Breast epithelium (tissue), 4 donors: ENCODE measurements at places on chromosomes 4 and X. TPM values are rescaled to one million over a fixed set of nuclear protein-coding genes. Genes with fewer than 3 reads are reported as not detected.

DNA sequence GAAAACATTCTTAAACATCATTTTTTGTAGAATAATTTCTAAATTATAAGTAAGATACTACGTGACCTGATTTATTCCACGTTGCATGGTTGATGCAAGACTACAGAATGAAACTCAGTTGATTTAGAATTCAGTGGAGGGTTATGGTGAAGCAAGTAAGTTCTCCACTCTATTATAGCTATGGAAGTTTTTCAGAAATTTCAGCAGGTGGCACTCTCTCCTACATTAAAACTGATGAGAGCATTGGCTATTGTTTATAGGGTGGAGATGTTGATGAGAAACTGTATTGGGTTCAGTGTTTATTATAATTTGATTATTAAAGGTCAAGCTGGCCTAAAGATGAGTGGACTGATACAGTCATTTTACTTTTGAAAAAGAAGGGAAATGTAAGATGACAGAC, 88.0 kb downstream of the FNIP2 start:
- no peaks in the 10 kb centered on the region for H3K36me3 ChIP-seq
- H3K4me1 ChIP-seq, result no peaks in the 10 kb centered on the region
- no peak for DNase-seq
- no peak overlapping the region for H3K27ac ChIP-seq
- H3K4me3 ChIP-seq, result no peak overlapping the region
- no peaks in the 10 kb centered on the region for H3K27me3 ChIP-seq

DNA sequence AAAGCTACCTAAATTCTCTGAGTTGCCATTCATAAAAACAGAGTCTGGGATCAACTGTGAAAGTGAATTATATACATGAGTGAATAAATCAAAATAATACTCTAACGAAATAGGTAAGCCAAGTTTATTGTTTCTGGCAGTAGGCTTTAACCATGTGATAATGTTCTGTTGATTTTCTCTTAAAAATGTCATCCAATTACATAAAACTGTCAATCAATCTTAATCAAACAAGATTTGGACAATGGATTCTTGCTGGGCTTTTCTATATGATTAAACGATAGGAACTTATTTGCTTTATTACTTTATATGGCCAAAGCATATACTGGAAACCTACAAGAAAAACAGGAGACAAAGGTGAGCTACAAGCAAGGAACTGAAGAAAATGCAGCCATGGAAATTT, 148.8 kb downstream of the INPP4B start:
- no peak for DNase-seq
- no peak overlapping the region for H3K27ac ChIP-seq
- H3K36me3 ChIP-seq, result no peaks in the 10 kb centered on the region
- H3K4me1 ChIP-seq, result no peaks in the 10 kb centered on the region
- H3K4me3 ChIP-seq, result no peak overlapping the region
- H3K27me3 ChIP-seq, result no peaks in the 10 kb centered on the region

GRCh38 chr4:165343353-165344191, 16.1 kb downstream of the MSMO1 start:
- no peak overlapping the region for H3K27ac ChIP-seq
- peaks cover 2% of the 10 kb centered on the region for H3K36me3 ChIP-seq
- H3K4me3 ChIP-seq, result no peak overlapping the region
- no peak for DNase-seq
- no peaks in the 10 kb centered on the region for H3K27me3 ChIP-seq

DNA sequence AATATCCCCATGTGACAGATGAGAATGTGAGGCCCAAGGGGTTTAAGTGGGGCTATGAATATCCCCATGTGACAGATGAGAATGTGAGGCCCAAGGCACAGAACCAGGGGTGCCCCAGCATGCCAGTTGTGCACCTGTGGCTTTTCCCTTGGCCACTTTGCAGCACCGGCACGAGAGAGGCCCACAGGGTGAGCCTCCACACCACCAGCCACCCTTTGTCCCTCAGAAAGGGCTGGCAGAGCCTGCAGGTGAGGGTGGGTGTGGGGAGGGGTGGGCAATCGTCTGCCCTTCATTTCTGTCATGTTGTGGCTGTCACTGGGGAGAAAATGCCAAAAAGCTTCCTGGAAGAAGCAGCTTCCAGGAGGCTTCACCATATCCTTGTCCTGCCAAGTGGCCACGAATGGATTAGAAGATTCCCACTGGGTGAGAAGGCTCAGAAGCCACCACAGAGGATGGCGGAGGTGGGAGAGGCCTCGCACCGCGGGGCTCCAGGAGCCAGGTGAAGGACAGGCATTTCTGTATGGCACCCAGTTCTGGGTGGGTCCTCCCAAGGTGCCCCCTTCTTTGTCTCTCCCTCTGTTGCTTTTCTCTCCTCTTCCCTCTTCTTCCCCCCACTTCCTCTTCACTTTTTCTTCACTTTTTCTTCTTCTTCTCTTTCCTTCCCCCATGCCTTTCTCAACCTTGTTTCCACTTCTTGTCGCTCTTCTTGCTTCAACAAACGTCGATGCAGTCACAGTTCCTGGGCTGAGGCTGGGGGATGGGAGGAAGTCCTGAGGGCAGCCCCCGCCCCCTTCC, 469 bp upstream of the GPR78 start:
- DNase-seq, result no peak
- no peak overlapping the region for H3K27ac ChIP-seq
- H3K4me3 ChIP-seq, result no peak overlapping the region
- peaks cover 44% of the 10 kb centered on the region for H3K27me3 ChIP-seq

- no peaks in the 10 kb centered on the region for H3K4me1 ChIP-seq
- H3K27me3 ChIP-seq, result no peaks in the 10 kb centered on the region
- no peak overlapping the region for H3K27ac ChIP-seq
- no peak overlapping the region for H3K4me3 ChIP-seq
- H3K36me3 ChIP-seq, result no peaks in the 10 kb centered on the region
- no peak for DNase-seq
Measured at GRCh38 chr4:134215620-134216344, 14.2 kb upstream of the PABPC4L start.

- H3K27me3 ChIP-seq, result no peaks in the 10 kb centered on the region
- H3K27ac ChIP-seq, result no peak overlapping the region
- no peak overlapping the region for H3K4me3 ChIP-seq
- no peaks in the 10 kb centered on the region for H3K4me1 ChIP-seq
Measured at GRCh38 chr4:98746530-98746929, 88.1 kb upstream of the TSPAN5 start.

DNA sequence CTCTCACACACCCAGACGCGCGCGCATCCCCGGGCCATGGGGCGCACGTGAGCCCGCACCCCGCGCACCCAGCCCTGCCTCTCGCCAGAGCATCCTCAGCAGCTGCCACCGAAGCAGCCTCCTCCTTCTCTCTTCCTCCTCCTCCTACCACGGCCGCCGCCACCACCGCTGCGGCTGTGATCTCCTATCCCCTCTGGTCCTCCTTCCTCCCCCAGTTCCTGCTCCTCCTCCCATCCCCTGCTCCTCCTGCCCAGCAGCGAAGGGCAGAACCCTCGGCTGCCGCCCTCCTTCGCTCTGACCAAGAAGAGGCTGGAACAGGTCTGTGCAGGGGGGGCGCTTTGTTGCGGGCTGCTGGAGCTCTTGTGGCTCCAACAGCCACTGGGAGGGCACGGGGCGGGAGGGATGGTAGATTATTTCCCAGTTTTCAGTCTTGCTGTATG, 148.7 kb upstream of the CHRDL1 start:
- H3K27me3 ChIP-seq, result peaks cover 48% of the 10 kb centered on the region
- H3K27ac ChIP-seq, result peak overlapping the region; percentile 76
- peak; percentile 47 for DNase-seq
- no peaks in the 10 kb centered on the region for H3K36me3 ChIP-seq

DNA sequence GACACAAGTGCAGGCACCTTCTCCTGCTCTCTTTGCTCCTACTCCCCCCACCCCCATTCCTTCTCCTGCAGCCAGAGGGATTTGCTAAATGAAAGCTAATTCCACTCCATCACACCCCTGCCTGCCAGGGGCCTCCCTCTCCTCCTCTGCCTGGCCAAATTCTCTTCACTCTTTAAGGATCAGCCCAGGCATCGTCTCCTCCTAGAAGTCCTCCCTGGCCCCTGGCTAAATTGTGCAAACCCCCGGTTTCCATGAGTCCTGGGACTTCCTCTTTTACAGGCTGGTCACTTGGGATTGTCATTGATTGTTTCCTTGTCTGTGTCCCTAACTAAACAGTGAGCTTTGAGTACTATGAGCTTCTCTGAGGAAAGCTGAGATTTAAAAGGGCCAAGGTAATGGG, 8.7 kb upstream of the ABLIM2 start:
- no peaks in the 10 kb centered on the region for H3K36me3 ChIP-seq
- DNase-seq, result no peak
- H3K27ac ChIP-seq, result no peak overlapping the region
- H3K27me3 ChIP-seq, result no peaks in the 10 kb centered on the region

DNA sequence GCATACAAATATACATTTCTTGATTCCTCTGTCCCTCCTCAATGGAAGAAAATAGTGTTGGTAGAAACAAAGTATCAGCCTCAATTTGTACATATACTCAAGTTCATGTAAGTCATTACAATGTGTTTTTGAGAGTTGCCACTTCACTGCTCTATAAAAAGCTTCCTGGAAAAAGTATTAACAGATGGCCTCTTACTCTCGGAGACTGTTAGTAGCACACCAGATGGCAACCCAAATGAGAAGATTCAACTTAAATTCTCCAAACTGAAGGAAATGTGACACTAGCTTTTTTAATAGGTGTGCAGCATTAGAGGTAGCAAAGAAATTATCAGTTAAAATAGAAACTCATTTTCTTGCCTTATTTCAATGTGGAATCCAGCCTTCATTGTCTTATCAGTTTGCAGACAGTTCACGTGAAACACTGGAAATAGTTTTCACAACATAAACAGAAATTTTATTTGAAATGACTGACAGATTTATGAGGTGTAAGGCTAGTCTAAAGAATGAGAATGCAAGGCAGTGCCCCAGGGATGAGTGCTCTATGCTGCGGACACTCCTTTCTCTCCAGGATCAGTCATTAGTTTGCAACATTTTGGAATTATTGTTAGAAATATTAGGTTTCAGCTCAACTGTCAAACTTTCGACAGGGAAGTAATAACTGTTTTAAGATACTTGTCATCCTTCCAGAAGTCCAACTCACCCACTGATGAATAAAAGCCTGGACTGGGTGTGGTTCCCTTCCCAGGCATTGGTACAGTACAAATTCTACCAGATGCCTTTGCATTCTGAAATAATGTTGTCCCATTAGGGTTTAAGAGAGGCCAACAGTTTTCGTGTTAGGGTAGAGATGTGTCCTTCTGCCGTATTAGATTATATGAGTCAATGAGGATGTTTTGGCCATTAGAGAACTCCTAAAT, 50.9 kb downstream of the IDS start:
- DNase-seq, result no peak
- H3K4me1 ChIP-seq, result no peaks in the 10 kb centered on the region
- H3K27me3 ChIP-seq, result peaks cover 10% of the 10 kb centered on the region

- peak overlapping the region; percentile 77 for H3K27ac ChIP-seq
- H3K27me3 ChIP-seq, result no peaks in the 10 kb centered on the region
- H3K36me3 ChIP-seq, result peaks cover 4% of the 10 kb centered on the region
- peak; percentile 40 for DNase-seq
- H3K4me3 ChIP-seq, result no peak overlapping the region
Measured at GRCh38 chr4:169124661-169125060, 114.6 kb upstream of the CBR4 start.

GRCh38 chr4:180665481-180665880, 1577.7 kb upstream of the TENM3 start:
- H3K4me3 ChIP-seq, result no peak overlapping the region
- no peaks in the 10 kb centered on the region for H3K27me3 ChIP-seq
- no peak overlapping the region for H3K27ac ChIP-seq
- DNase-seq, result no peak
- no peaks in the 10 kb centered on the region for H3K4me1 ChIP-seq

- no peaks in the 10 kb centered on the region for H3K36me3 ChIP-seq
- H3K4me1 ChIP-seq, result no peaks in the 10 kb centered on the region
- H3K4me3 ChIP-seq, result no peak overlapping the region
- no peak overlapping the region for H3K27ac ChIP-seq
- H3K27me3 ChIP-seq, result peaks cover 34% of the 10 kb centered on the region
Measured at GRCh38 chrX:47226531-47227333, 6.1 kb upstream of the USP11 start.

Gene CDKL2
- total RNA-seq, result 1.6 TPM

Gene MTM1
- 14.7 TPM for total RNA-seq

Gene HPF1
- 27.5 TPM for total RNA-seq

Gene GPAT3
- 5.6 TPM for total RNA-seq

Gene LIMCH1
- 34.6 TPM for total RNA-seq

Gene TLR6
- total RNA-seq, result 5.2 TPM

Gene HTN3
- not detected for total RNA-seq
